ENCODE measurements at places on chromosomes 2 and 18.

DNA sequence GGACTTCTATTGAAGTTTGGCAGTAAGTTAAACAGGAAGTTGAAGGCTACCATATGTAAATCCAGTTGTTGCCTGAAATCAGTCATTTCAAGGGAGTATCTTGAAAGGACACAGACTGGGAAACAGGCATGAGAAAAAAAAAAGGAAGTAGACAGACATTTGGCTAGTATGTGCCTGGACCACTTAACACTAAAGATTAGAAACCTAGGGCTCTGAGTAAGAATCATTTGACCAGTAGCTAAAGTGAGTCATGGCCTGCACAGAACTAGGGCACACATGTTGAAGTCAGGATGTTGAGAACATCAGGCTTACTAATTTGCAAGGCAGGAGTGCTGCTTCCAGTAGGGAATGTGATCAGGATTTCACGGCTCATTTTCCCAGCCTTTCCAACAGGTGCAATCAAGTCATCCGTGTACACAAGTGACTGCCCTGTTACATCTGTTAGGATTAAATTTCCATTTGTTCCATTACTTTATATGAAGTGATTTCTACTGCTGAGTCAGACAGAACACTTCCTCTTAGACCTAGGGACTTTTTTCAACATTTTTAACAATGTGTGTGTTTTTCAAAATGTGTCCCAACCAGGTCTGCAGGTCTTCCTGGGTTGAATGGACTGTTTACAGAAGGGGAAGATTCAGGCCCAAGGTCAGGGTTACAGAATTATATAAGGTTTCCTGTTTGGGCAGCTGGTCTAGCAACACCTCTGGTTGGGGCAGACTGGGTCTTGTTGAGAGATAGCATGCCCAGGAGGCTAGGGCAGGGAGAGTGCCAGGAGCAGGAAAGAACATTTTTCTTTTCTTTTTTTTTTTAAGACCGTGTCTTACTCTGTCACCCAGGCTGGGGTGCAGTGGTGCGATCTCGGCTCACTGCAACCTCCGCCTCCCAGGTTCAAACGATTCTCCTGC, 145.6 kb downstream of the TGIF1 start:
- peak; percentile 95 for DNase-seq

- peak; percentile 39 for DNase-seq
These were observed 58.3 kb downstream of the DOCK10 start for GRCh38 chr2:224983712-224984554.

- no peak for DNase-seq
These were observed 45.7 kb downstream of the HRH4 start for GRCh38 chr18:24506175-24506574.

- DNase-seq: no peak
These were observed 94.0 kb downstream of the PLB1 start for GRCh38 chr2:28589746-28590463.

DNA sequence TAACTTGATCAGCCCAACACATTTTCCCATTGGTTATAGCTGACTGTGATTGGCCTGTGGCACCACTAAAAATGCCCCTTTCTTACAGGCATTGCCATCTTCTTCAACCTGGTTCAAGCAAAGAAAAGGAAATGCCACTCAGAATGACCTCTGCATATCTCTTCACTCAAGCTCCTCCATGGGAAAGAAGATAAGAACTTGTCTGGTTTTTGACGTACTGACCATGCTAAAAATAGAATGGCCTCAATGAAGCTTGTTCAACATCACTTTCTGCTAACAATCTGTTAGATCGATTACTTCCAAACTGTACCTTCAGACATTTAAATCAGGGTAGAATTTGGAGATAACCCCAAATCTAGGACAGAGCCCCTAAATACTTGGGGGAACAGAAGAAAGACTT, 109.5 kb downstream of the CABYR start:
- no peak for DNase-seq

DNA sequence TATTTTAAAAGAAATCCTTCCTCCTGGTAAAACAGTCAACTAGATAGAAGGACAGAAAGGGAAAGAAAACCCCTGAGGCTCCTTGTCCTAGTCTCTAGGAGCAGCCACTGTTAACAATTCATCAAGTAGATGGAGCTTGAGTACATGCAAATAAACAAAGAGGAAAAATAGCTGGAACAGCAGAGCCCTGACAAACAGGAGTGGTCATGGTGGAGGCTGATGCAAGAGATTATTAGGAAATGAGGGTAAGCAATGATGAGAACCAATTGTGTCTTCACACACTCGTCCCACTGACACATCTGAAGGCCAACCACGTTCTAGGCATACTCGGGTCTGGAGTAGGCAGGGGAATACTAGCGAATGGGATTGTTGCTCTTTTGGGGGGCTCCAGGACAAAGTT, 9.2 kb downstream of the DLGAP1 start:
- DNase-seq: no peak

- no peak for DNase-seq
These were observed 4.5 kb upstream of the CRYBA2 start for GRCh38 chr2:218997731-218998130.

DNA sequence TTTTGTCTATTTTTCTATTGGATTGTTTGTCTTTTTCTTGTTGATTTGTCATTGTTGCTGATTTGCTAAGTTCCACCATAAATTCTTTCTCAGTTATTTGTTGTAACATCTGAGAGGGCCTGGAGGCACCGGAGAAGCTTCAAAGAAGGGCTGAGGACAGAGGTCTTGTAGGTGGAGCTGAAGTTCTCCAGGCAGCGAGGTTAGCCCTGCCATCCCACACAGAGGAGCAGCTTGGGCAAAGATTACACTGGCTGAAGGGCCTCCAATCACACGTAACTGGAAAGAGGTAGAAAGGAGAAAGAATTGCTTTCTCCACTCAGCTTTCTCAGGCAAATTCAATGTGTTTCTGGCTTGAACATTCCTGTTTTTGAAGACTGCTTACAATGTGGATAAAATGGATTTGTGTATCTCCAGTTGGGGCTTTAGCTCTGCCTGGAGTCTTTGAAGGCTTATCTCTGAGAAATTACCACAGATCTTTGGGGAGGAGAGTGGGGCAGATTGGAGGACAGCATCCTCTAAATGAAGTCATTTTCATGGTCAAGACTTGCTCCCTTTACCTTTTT, 21.1 kb upstream of the EMILIN2 start:
- no peak for DNase-seq

DNA sequence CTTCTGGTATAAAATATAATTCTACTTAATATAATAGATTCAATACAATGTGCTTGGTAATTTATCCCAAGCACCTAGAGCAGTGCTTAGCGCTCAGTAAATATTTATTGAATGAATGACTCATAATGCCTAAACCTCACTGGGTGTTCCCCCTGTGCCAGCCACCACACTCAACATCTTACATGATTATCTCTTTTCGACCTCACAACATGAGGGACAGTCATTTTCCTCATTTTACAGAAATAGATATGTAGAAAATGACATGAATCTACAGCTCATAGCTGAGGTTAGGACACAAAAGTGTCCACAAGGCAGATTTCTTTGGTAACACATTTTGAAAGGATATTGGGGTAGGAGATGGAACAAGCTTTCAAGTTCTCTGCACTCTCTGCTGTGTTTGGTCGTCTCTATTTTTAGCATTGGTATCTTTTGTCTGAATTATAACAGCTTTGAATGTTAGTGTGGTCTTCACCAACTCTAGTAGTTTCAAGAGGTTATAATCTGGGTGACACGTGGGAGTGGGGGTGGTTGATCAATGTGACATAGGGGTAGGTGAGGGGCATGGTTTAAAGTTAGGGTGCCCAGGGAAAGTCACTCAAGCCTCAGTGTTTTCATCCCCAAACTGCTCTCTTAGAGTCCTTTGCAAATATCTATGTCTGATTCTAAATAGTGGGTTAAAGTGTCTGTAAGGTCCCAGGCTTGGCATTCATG, 9.8 kb downstream of the MYOM1 start:
- DNase-seq: no peak

GRCh38 chr2:190867212-190867611, 13.4 kb upstream of the GLS start:
- DNase-seq: peak; percentile 77
